Stromal cell of bone marrow (primary cell): ENCODE measurements at places on chromosomes 11 and 22.
A peak's percentile ranks its signal among the peaks of the same experiment; 100 is the strongest.

DNA sequence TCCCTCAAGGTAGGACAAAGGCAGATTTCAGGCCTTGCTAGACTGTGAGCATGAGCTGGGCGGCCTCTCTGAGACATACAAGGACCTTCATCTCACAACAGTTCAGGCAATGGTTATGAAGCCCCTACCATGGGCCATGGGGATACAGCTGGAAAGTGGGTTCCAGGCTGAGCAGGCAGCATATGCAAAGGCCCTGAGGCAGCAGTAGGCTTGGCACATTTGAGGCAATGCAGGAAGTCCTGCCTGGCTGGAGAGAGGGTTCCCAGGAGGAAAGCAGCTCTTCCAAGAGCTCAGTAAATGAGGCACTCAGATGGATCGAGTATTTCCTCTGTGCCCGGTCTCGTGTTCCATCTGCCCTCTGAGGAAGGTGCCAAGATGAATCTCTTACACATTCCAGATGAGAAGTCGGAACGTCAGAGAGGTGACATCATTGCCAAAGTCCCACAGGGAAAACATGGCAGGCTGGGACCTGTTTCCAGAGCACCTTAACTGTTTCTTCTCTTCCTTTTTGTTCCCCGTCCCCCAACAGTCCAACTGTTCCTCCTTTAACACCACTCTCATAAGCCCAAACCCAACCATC lies 388.6 kb downstream of the MN1 start:
- no peak for DNase-seq

- no peak for DNase-seq
These were observed 10.0 kb downstream of the DIXDC1 start for GRCh38 chr11:111947143-111947542.

GRCh38 chr22:37623075-37624016 lies 14.7 kb downstream of the GGA1 start:
- no peak for DNase-seq

GRCh38 chr11:117786135-117786870 lies 10.7 kb downstream of the DSCAML1 start:
- DNase-seq = no peak

- peak; percentile 24 for DNase-seq
These were observed 11.4 kb downstream of the EHF start for GRCh38 chr11:34632105-34632791.

DNA sequence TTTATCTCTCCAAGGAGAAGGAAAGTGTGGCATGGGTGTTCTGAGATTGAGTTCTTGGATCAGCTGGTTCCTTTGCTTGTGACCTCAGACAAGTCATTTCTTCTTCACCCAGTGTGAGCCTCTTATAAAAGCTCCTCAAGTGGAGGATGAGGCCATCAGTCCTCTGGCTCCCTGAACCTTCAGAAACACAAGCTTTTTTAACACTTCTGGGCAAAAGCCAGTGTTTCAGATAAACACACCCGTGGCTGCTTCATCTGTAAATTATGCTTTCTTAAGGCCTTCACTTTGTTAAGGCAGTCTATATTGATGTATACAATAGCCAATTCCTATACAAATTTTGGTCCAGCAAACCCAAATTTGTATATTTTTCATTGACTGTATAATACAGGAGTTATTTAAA lies 179.9 kb downstream of the DBX1 start:
- DNase-seq = no peak

GRCh38 chr22:43155789-43156188 lies 4.4 kb downstream of the TSPO start:
- DNase-seq = no peak

DNA sequence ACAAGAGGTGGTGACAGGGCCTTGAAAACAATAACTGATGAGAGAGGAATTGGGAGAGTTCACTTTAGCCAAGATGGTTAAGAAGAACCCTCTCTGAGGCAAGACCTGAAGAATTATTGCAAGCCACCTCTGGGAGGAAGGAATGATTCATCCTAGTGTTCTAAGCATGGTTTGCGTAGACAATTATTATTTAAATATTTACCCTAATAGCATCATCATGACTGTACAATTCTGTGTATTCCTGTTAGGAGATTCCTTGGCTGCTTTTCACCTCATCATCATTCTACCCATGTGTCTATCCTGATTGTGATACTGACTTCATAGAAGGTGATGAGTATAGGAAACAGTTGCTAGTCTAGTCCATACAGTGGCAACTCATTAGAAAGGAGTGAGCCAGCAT lies 264.4 kb downstream of the DDX10 start:
- DNase-seq = peak; percentile 79

- DNase-seq = no peak
These were observed 135.0 kb upstream of the RCN1 start for GRCh38 chr11:31955838-31956237.

DNA sequence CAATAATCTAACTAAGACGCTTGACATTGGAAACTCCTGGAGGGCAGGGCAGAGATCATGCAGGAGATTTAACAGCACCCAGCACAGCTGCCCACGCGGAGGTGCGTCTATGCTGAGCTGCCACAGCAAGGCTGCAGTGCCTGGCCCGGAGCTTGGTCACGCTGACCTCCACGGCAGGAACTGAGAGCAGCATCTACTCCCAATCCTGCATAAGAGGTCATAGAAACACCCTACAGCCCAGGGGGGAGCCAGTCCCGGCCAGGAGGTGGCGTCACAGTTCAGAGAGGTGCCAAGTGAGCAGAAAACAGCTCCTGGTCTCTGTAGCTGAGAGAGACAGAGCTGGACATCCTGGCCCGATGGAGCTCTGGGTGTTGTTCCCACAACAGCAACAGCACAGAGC lies 121.1 kb upstream of the TMEM45B start:
- DNase-seq = no peak

- DNase-seq = no peak
These were observed 3.4 kb downstream of the ZNF195 start for GRCh38 chr11:3375552-3375951.

DNA sequence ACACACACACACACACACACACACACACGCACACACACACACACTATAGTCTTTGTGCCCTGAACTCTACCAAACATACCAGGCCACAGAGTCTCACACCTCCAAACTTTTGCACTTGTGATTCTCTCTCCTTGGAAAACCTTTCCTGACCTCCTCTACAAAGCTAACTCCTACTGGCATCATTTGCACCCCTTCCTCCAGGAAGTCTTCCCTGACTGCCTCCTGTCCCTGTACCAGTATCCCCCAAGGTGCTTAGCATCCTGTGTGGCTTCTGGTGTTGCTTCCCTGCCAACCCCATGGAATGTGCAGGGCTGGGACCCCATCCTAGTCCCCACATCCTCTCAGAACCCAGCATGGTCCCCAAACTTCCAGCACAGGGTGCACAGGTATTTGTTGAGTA lies 8.9 kb downstream of the TPST2 start:
- DNase-seq = no peak

DNA sequence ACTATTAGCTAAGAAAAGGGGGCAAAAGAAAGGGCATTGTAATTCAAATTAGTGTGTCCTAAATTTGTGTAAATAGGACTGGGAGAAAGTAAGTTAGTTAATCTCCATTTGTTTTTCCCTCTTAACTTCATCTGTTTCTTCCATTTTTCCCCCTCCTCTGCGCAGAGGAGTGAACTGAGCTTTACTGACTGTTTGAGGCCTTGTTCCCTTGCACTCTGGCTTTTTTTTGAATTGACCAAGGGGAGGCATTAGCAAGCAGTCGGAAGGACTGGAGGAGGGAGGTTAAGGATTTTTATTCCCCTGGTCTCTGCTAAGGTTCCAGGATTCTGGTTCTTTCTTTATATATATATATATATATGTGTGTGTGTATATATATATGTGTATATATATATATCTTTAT lies 15.2 kb upstream of the FANCF start:
- no peak for DNase-seq

DNA sequence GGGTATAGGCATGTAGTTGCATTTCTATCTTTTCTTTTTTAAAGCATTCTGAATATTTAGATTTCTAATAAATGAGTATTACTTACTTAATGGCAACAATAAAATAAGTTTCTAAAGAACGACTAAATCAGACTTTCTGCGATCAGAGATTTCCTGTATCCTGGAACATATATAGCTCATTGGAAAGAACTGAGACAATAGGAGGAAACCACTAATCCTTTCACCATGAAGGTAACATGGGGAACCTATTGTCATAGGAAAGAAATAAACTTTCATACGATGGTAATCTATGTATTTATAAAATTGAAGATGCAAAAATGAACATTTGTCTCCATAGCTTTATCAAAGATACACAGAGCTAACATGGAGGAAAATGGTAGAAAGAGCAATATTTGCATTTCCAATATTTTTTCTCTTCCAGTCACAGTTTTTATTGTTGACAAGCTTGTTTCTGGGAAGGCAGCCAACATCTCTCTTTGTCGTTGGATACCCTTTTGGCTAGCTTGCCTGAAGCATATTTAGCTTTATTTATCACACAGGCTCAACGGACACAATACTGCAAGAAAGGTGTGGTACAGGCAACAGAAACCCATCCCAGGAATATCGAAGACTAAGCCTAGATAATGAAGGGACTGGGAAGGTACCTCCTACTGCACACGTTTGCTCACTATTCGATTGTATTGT lies 293.3 kb upstream of the MPPED2 start:
- no peak for DNase-seq

DNA sequence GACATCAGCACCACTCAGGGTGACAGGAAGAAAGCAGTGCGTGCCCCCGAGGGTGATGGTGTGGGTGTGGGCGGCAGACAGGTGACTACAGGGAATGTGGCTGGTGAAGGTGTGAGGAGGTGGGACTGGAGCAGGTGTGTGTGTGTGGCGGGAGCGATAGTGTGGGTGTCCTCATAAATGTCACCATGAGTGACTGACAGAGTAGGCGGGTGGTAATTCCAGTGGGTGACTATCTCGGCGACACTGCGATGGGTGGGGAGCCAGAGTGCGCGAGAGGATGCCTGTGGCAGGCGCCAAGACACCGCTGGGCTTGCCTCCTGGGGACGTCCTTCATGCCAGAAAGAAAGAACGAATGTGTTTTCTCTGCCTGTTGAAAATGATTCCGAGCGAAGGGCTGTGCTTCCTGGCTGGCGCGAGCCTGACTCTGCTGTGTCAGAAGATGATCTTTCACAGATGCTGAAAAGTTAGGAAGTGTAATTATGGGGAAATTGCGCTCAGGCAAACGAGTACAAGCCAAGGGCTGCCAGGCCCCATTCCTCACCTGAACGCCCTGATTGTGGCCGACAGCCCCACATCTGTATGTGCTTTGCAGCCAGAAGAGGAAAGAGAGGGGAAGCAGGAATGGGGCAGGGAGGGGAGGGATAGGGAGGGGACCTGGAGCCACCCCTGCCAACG lies 98.8 kb upstream of the CD82 start:
- no peak for DNase-seq

- DNase-seq = peak; percentile 53
These were observed 178.3 kb downstream of the SNX19 start for GRCh38 chr11:130737866-130738431.
